NCI-H524 (cell line): ENCODE measurements at places on chromosomes 11 and 22.
A peak's percentile ranks its signal among the peaks of the same experiment; 100 is the strongest.

GRCh38 chr11:110778343-110778742, 66.1 kb upstream of the ARHGAP20 start:
- DNase-seq: no peak

- no peak for DNase-seq
Measured at GRCh38 chr11:121293288-121293594, 670 bp downstream of the SC5D start.

DNA sequence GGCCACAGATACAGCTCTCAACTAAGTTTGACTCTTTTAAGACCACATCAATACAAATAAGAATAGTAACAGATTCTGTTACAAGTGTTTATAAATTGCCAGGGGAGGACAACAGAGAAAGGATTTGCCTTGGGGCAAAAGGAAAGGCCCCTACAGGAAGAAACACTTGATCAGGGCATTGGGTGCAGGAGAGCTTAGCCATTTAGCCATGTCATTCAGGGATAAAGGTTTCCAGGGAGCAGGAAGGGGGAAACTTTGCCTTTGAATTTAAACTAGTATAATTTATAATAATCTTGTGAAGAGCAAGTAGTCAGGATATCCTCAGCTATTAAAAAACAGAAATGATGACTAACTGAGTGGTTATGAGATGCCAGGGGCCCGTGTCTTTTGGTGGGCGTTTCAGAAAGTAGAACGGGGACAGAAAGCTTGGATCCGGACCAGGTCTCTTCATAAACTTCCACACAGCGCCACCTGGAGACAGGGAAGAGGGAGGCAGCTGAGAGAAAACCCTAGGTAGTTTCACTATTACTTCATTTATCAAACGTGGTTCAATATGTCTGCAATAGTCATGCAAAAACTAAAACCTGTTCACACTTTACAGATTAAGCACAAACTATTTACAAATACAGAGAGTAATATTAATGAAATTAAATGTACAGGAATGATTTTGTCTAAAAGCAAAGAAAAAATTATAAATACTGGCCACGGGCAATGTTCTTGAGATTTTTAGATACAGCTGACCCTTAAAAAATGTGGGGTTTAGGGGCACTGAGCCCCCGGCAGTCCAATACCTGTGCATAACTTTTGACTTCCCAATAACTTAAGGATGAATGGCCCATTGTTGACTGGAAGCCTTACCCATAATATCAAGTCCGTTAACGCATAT, 11.0 kb upstream of the SLC5A4 start:
- DNase-seq: peak; percentile 50

- DNase-seq: no peak
Measured at GRCh38 chr11:31763296-31763695, 47.8 kb downstream of the PAX6 start.

- DNase-seq: no peak
Measured at GRCh38 chr11:82671451-82671850, 62.2 kb downstream of the FAM181B start.

DNA sequence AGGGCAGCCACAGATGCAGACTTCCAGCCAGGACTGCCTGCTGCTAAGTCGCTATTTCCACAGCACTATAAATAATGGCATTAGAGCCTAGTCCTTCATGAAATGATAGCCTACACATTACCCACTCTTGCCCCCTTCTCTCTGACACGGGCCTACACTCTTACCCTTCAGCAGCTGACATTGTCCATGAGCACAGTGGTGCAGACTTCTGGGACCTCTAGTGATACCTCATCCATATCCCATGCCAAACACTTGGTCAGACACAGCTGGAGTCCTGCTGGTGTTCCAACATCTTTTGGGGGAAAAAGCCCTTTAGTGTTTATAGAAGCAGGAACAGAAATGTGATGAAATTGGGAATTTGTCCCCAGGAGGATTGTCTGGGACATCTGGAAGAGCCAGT, 43.4 kb upstream of the RAB1B start:
- peak; percentile 41 for DNase-seq

- no peak for DNase-seq
Measured at GRCh38 chr11:92662601-92663360, 306.7 kb upstream of the MTNR1B start.

- DNase-seq: peak; percentile 27
Measured at GRCh38 chr22:41526830-41527799, 17.2 kb downstream of the POLR3H start.

DNA sequence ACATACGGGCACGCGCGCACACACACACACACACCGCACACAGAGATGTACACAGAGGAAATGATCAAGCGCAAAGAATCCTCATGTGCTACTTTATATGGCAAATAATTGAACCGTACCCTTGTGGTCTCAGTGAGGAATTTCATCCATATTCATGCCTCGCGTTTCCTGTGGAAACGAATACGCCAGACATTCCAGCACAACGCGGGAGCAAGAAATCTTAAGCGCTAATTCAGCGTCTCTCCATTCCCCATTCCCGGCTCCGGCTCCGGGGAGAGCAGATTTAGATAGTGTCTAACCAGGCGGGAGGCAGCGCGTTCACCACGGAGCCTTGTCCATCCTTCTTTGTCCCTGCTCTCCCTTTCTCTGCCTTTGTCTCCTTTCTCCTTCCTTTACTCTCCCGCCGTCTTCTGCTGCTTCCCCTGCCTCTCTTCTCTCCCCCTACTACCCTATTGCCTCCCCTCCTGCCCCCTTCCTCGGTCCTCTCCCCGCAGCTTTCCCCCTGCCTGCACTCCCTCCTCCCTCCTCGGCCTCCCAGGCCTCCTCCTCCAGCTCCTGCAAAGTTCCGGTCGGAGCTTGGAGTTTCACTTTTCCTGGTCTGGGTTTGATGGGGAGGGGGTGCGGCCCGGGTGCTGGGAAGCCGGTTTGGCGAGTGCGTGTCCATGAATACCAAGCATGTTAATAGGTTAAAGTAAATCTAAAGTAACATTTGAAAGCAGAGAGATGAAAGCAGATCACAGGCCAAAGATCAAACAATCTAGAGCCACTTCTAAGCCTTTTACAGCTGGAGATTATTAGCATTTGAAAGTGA, 579.3 kb downstream of the BUD13 start:
- peak; percentile 22 for DNase-seq

- no peak for DNase-seq
Measured at GRCh38 chr11:10931761-10932670, 74.2 kb upstream of the ZBED5 start.

DNA sequence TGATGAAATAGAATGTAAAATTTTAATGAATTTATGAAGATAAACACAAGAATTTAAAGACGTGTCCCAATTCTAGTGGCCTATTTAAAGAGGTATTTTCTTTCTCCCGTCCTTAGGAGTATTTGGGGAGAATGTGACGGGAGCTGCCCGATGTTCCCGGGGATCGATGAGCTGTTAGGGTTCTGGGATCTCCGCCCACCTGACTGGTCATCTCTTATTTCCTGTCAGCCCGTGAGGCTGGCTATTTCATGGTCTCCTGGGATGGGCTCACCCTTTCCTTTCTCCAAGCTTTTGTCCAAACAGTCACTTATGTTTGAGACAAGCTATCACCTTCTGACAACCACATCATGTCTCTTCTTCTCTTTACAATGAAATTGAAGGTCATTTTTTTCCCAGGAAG, 16.9 kb upstream of the CLMP start:
- no peak for DNase-seq

- DNase-seq: no peak
Measured at GRCh38 chr11:45133878-45134277, 12.6 kb upstream of the PRDM11 start.

GRCh38 chr11:77515063-77515462, 41.2 kb upstream of the PAK1 start:
- DNase-seq: no peak

DNA sequence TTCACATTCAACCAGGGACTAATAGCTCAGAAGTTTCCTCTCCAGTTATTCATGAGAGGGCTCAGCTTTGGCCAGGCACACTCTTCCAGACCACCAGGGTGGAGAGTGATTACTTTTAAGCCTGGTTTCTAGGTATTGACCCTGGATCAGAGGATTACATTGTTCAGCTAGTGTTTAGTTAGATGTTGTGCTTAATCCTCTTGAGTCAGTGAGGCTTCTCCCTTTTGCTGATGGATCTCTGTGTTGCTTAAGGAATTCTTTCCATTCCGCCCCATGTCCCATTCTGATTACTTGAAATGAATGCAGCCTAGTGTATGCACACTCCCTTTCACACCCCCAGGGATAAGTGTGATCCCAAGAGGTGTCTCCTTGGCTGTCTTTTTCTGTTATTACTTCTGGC, 271.7 kb upstream of the ANO5 start:
- no peak for DNase-seq
